CD4-positive, alpha-beta T cell (primary cell): ENCODE measurements at places on chromosomes 7 and 10.

DNA sequence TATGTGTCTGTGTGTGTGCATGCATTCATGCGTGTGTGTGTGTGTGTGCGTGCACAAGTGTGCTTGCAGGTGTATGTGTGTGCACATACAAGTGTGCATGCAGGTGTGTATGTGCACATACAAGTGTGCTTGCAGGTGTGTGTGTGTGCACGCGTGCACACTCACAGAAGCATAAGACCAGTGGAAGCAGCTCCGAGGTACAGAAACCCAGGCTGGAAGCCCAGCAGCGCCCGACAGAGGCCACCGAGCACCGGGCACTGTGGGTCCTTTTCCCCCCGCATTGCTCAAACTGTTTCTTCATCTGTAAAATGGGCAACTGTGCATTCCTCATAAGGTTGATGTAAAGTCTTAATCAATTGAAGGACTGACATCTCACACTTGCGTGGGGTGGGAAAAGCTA lies 243.3 kb upstream of the TCERG1L start:
- DNase-seq: no peak

DNA sequence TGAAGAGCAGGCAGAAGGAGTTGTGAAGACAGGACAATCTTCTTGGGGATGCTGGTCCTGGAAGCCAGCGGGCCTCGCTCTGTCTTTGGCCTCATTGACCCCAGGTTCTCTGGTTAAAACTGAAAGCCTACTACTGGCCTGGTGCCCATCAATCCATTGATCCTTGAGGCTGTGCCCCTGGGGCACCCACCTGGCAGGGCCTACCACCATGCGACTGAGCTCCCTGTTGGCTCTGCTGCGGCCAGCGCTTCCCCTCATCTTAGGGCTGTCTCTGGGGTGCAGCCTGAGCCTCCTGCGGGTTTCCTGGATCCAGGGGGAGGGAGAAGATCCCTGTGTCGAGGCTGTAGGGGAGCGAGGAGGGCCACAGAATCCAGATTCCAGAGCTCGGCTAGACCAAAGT lies 1.5 kb downstream of the CHPF2 start:
- no peak for DNase-seq

GRCh38 chr10:79055892-79056291 lies 12.9 kb upstream of the ZMIZ1 start:
- no peak for DNase-seq

DNA sequence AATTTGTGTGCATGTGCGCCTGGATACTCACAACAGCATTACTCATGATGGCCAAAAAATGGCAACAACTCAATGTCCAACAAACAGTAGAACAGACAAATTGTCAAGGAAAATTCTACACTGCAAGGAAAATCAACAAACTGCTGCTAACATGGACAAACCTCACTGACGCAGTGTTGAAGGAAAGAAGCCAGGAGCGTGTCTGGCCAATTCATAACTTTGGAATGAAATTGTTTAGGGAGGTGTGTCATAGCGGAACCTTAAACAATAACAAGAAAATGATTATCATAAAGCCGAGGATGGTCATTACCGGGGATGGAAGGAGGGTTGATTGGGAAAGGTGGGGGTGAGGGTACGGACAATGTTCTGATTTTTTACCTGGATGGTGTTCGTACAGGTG lies 29.1 kb downstream of the ALOX5 start:
- no peak for DNase-seq

- no peak for DNase-seq
Measured at GRCh38 chr10:16384021-16384420, 52.8 kb upstream of the PTER start.

- DNase-seq: no peak
Measured at GRCh38 chr7:113819474-113819873, 99.3 kb downstream of the PPP1R3A start.

DNA sequence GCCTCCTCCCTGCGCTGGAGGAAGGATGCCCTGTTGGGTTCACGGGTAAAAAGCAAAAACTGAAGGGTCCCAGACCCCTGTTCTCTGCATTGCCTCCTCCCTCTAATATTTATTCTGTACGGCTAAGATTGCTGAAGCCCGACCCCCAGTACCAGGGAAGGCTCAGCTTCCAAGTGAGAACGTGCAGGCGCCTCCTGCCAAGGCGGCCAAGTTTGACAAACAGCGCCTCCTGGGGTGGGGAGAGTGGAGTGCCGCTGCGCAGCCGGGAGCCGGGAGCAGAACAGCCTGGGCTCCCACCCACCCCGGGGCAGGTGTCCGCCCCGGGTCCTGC lies 4.7 kb upstream of the EBF3 start:
- no peak for DNase-seq

- DNase-seq: no peak
Measured at GRCh38 chr10:86285136-86285790, 81.3 kb downstream of the GRID1 start.

GRCh38 chr10:22483132-22483531 lies 137.8 kb downstream of the SPAG6 start:
- no peak for DNase-seq

GRCh38 chr7:132232406-132232805 lies 343.9 kb downstream of the PLXNA4 start:
- no peak for DNase-seq

- no peak for DNase-seq
Measured at GRCh38 chr7:30877015-30877769, 34.5 kb upstream of the AQP1 start.

- DNase-seq: peak; percentile 66
Measured at GRCh38 chr7:3042861-3043489, 692 bp downstream of the CARD11 start.

- no peak for DNase-seq
Measured at GRCh38 chr7:98802781-98803110, 67.1 kb downstream of the TMEM130 start.

- DNase-seq: no peak
Measured at GRCh38 chr10:29950391-29950790, 109.0 kb downstream of the JCAD start.

- peak; percentile 39 for DNase-seq
Measured at GRCh38 chr7:12490107-12490688, 80.3 kb upstream of the SCIN start.

DNA sequence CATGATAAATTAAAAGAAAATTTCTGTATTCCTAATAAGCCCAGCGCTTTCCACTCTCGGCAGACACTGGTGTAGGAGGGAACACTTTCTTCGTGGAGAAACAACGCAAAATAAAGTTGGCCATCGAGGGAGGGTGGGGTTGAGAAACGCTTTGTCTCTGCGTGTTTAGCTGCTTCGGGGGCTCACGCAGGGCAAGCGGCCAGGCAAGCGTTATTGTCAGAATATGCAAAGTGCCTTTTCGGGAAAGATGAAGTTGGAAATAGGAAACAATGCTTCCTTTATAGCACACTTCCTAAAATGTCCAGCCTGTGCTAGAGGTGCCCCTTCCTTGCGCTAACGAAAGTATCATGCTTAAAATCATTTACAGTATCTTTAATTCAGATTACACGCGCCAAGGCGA lies 1.9 kb upstream of the EBF3 start:
- no peak for DNase-seq

GRCh38 chr10:110860576-110861241 lies 11.0 kb upstream of the PDCD4 start:
- peak; percentile 38 for DNase-seq

- no peak for DNase-seq
Measured at GRCh38 chr10:116756277-116756676, 13.9 kb upstream of the HSPA12A start.

DNA sequence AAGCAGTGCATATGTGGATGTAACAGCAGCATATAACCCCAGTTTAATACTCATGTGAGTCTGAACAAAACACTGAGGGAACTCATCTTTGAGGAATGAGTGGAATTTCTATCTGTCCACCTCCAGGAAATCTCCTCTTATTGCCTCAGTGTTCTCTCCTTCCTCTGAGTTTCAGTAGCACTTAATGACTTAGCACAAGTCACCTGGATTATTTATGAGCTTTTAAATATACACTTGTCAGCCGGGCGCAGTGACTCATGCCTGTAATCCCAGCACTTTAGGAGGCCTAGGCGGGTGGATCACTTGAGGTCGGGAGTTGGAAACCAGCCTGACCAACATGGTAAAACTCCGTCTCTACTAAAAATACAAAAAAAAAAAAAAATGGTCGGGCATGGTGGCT lies 4.3 kb downstream of the LRRC20 start:
- no peak for DNase-seq

GRCh38 chr7:34064519-34065158 lies 159.3 kb downstream of the BMPER start:
- DNase-seq: no peak

GRCh38 chr7:79217976-79218626 lies 235.4 kb downstream of the MAGI2 start:
- DNase-seq: no peak

DNA sequence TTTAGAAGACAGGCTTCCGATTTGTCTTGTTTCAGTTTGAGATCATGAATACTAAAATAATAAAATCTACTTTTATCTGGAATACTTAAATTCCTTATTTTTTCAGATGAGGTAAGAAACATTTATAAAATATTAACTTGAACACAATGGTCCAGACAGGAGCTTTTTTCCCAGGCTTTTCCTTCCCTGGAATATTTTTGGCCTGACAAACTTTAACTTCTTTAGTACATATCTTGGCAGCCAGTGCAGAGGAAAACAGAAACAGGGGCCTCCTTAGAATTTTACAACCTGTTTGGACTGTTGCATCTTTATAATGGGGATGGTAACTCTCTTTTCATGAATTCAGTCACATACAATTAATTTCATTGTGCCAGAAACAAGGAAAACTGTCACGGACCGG lies 41.4 kb downstream of the NRP1 start:
- DNase-seq: no peak

- DNase-seq: no peak
Measured at GRCh38 chr10:115945701-115946445, 327.1 kb downstream of the GFRA1 start.

DNA sequence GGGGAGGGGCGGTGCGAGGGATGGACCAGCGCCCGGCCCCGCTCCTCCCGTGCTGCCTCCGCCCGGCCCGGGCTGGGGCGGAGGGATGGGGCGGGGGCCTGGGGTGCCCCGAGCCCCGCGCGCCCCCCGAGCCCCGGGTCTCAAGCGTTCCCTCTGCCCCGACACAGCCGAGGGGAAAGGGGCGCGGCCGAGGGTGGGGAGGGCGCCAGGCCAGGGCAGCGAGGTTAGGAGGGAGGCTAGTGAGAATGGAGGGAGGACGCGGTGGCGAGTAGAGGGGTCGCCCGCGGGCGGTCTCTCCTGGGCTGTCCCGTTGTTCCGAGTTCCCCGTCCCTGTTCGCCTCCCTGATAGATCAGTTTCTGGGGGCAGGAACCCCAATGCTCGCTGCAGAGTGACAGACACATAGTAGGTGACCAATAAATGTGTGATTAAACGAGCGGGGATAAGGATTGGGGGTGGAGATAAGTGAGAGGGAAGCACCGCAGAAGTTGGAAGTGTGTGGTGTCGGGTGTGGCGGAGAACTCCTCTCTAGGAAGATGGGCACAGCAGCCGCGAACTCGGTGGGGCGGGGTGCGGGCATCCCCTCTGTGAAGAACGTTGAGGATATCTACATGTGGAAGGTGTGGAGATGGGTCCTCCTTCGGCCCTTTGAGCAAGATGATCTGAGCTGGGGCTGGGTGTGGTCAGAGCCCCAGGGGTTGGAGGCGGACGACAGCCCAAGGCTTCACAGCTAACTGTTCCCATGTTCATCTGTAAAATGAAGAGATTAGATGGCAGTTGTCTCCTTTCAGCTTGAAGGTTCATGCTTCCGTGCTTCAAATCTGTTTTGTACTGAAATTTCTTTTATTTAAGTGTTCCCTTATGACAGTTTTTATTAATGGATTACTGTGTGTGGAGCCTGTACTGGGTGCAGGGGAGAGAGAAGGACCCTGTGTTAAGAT lies 580 bp downstream of the ZNF775 start:
- peak; percentile 21 for DNase-seq
